ENCODE measurements at places on chromosomes 7 and 10. TPM values are rescaled to one million over a fixed set of nuclear protein-coding genes. Genes with fewer than 3 reads are reported as not detected.

Gene IFIT1B
- not detected for total RNA-seq

Gene CALHM3
- not detected for total RNA-seq

Gene PRRT4
- total RNA-seq, result 1.3 TPM

Gene DDX50
- total RNA-seq, result 25.2 TPM

Gene FGL2
- total RNA-seq, result 1.6 TPM
